ENCODE measurements at places on chromosomes 3 and 15.
A peak's percentile ranks its signal among the peaks of the same experiment; 100 is the strongest.

GRCh38 chr15:72783004-72783639 is 436 bp downstream of the ADPGK start:
- no peak for DNase-seq

- no peak for DNase-seq
These were observed 183.3 kb upstream of the LRRC3B start for GRCh38 chr3:26438981-26439884.

DNA sequence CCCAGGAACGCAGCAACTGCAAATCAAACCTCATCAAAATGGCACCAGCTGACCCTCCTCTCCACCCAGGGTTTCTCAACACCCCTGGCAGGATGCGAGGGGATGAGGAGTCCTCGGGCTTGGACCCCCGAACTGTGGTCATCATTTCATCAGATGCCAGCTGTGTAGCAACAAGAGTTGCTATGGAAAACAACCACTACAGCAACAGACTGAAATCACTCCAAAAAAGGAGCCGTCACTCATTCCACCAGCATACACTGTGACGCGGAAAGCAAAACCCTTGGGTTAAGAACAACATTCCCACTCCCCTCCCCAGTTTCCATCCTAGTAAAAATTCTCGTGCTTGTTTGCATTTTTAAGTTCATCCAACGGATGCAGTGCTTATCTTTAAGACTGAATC is 40.1 kb downstream of the VGLL4 start:
- DNase-seq = no peak

- no peak for DNase-seq
These were observed 13.9 kb upstream of the XXYLT1 start for GRCh38 chr3:195284842-195285241.

- no peak for DNase-seq
These were observed 192.0 kb downstream of the UBE2E2 start for GRCh38 chr3:23395115-23395514.

DNA sequence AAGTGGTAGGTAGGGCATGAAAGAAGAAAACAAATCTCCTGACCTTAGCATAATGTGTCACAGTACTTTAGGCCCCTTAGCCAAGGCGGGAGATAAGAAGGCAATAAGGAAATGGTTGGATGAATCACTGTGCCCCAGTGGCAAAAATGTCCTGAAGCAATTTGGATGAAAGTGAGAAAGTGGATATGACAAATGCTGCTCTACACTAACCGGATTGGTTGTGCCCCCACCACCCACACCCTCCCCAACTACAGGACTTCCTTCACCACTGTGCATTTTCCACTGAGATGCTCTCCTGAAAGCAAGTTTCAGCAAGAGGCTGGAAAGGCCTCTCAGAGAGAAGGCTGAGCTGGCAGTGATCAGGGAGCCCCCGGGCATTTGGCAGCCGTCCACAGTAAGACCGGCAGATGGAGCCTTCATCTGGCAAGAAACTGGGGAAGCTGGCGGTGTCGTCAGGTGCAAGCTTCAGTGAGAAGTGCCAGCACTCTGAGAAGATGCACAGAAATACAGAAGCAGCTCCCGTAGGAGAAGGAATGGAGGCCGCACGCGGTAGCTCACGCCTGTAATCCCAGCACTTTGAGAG is 63.8 kb downstream of the ATP1B3 start:
- peak; percentile 75 for DNase-seq

DNA sequence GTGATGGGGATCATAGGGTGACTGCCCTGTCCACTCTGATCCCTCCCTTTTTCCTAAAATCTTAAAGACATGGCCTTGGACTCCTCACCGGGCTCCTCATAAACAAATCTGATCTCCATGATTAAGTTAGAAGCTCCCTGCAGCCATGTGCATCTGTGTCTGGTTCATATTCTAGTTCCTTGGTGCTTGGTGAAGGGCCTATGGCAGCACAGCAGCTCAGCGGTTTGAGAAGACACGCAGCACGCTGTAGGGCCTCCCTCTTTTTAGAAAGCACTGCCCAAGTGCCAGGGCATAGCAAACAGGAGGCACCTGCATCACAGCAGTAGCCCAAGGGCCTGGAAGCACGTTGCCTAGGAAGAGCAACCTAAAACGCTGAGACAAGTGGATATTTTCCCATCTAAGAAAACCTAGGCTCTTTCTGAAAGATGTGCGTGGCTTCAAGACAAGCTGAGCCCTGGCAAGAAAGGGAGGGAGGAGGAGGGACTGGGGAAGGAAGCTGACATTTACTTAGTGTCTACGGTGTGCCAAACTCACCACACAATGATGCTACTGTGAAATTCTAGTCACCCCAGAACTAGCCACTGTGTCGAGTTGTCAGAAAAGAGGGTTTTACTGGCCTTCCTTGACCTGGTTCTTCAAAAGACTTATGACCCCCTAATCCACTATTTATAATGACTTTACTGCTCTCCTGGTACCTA is 14.9 kb upstream of the ULK3 start:
- DNase-seq = no peak

DNA sequence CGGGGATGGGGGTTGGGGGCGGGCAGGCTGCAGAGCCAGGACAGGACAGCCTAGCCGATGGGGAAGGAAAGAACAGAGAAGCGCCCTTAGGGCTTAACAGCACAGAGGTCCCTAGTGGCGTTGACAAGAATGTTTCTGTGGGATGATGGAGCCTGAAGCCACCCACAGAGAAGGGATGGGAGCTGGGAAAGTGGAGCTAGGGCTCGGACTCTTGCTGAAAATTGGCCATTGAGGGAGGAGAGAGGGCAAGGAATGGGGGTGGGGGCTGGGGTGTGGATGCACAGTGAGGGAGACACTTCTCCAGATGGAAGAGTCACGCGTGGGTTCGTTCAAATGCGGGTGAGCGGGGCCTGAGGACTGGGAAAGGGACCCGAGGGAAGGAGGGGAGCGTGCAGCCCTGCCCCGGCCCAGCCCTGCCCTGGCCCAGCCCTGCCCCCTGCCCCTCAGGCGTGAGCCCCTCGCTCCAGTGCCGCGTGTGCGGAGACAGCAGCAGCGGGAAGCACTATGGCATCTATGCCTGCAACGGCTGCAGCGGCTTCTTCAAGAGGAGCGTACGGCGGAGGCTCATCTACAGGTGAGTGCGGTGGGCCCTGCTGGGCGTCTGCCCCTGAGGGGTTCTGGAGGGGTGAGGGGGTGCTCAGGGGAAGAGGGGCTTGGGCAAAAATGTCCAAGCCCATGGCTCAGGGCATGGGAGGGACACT is 832 bp downstream of the NR2E3 start:
- no peak for DNase-seq

DNA sequence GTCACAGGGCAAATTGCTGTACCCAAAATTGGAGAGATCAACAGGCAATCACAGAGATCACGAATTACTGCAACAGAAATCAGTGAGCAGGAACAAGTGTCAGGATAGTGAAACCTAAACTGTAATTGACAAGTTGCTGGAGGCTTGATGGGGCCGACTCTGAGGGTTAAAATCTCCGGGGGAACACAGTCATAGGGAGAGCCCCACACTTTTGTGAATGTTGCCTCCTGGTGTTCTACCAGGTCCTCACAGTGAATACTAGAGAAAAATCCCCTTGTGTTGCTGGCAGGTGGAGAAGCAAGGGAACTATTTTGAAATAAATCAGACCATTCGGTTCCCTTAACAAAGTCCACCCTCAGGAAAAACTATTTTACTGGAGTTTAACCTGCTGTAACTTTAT is 697.5 kb upstream of the CBLB start:
- DNase-seq = peak; percentile 19

GRCh38 chr15:43872416-43873020 is 45.7 kb downstream of the WDR76 start:
- no peak for DNase-seq

- no peak for DNase-seq
These were observed 153.7 kb upstream of the NR2F2 start for GRCh38 chr15:96176831-96177230.

DNA sequence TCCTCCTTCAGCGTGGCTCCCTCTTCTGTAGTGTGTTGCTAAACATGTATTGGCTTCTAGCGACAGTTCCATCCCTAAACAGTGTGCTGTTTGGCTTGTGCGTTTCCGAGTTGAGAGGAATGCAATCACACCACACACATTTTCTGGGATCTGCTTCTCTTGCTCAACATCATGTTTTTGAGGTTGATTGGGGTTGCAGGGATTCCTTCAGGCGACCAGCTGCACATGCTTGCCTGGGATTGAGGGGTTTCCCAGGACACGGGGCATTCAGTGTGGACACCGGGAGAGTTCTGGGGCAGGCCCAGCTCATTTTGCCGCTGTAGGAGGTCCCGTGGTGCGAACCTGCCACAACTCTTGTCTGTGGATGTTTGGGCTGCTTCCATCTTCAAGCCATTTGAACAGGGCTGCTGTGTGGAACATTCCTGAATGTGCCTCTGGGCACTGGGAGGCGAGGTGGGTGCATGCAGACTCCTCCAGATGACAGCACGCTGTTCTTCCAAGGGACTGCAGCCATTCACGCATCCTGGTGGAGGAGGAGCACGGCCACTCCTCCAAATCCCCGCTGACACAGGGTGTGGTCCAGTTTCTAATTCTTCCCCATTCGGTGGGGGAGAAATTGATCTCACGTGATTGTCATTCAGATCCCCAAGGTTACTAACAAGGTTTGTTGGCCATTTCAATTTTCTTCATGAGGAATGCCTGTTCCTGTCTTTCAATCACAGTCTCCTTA is 82.8 kb downstream of the PLXNA1 start:
- no peak for DNase-seq

- no peak for DNase-seq
These were observed 14.6 kb upstream of the PIK3CA start for GRCh38 chr3:179133575-179133974.

DNA sequence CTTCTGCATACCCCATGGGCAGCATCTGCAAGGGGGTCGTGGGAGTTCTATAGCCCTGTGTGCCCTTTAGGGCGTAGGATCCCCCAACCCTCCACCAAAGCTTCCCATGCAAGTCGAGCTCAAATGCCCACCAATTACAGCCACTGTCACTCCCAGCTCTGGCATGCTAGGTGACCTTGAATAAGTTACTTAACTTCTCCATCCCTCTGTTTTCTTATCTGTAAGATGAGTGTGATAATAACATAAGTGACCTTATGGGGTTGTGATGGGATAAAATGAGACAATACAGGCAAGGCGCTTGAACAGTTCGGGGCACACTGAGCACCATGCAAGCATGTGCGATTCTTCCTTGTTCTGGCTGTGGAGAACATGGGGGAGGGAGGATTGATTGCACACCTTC is 74.8 kb upstream of the POMGNT2 start:
- DNase-seq = no peak

DNA sequence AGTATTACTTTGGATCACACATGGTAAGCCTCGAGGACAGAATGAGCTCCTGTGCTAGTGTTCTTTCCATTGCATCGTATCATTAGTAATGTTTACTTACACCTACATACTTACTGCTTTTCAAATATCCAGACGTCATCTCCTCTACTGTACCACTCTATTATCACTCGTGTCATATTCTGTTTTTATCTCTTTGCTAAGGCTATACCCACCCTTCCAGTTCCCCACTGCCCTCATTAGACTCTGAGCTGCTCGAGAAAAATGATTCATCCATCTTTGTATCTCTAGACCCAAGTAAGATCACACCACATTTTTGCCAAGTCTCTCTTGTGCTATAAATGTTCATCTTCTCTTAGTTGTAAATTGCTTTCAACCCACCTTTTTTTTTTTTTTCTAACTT is 245.7 kb downstream of the TIGIT start:
- no peak for DNase-seq

- DNase-seq = no peak
These were observed 81.3 kb downstream of the SEC22A start for GRCh38 chr3:123283074-123283473.

DNA sequence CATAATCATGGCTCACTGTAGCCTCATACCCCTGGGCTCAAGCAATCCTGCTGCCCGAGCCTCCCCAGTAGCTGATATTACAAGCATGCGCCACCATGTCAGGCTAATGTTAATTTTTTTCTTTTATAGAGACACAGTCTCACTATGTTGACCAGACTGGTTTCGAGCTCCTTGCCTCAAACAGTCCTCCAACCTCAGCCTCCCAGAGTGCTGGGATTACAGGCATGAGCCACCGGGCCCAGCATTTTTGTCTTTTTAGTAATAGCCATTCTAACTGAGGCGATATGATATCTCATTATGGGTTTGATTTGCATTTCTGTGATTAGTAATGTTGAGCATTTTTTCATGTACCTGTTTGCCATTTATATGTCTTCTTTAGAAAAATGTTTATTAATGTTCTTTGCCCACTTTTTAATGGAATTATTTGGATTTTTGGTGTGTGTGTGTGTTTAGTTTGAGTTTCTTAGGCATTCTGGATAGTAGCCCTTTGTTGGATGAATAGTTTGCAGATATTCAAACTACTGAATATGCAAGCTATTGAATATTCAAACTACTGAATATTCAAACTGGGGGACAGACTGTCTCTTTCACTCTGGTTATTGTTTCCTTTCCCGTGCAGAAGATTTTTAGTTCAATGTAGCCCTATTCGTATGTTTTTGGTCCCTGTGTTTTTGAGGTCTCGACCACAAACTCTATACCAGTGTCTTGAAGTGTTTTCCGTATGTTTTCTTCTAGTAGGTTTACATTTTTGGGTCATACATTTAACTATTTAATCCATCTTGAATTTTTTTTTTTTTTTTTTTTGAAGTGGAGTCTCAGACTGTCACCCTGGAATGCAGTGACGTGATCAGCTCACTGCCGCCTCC is 39.2 kb downstream of the CCDC66 start:
- no peak for DNase-seq

DNA sequence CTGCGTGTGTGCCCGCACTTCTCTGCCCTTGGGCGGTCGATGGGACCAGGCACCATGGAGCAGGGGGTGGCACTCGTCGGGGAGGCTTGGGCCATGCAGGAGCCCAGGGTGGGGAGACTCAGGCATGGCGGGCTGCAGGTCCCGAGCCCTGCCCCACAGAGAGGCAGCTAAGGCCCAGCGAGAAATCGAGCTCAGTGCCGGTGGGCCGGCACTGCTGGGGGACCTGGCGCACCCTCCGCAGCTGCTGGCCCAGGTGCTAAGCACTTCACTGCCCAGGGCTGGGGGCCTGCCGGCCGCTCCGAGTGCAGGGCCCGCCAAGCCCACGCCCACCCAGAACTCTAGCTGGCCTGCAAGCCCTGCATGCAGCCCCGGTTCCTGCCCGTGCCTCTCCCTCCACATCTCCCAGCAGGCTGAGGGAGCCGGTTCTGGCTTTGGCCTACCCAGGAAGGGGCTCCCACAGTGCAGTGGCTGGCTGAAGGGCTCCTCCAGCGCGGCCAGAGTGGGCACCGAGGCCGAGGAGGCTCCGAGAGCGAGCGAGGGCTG is 553 bp upstream of the RTP4 start:
- peak; percentile 29 for DNase-seq

- no peak for DNase-seq
These were observed 17.3 kb upstream of the SUCNR1 start for GRCh38 chr3:151856118-151856517.
